ENCODE measurements at places on chromosomes 1 and 21.

GRCh38 chr1:82634266-82634665 lies 833.5 kb downstream of the ADGRL2 start:
- DNase-seq, result no peak

GRCh38 chr1:169809370-169810095 lies 14.8 kb upstream of the METTL18 start:
- no peak for DNase-seq

- DNase-seq, result no peak
These were observed 35.1 kb downstream of the PCSK9 start for GRCh38 chr1:55074455-55074854.

DNA sequence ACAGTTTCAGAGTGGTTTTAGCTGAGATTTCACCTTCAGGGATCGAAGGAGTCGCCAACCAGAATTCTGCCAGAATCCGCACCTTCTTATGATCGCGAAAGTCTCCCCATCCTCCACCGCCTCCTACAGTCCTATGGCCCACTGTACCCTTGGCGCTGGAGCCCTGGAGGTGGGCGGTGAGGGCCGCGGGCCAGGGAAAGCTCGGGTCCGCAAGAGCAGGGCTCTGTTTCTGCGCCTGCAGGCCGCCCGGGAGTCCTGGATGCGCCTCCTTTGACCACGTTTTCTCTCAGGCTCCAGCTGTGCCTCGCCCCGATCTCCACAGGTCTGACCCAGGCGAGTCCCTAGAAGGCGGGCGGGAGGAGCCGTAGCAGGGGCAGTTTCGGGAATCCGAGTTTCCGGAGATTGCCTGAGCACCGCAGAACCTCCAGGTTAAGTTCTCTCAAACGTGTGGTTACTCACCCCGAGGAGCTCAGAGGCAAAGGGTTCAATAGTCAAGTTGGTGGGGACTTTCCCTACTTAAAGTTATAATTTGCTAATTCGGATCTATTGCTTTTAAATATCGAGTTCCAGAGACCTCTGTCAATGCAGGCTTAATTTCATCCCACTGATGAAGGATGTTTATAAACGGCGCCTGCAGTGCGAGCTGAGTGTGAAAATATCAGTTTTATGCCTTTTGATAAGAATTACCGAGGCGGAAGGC lies 3.2 kb upstream of the LHX8 start:
- no peak for DNase-seq

GRCh38 chr1:45282351-45282750 lies 44.3 kb upstream of the HPDL start:
- DNase-seq, result no peak

DNA sequence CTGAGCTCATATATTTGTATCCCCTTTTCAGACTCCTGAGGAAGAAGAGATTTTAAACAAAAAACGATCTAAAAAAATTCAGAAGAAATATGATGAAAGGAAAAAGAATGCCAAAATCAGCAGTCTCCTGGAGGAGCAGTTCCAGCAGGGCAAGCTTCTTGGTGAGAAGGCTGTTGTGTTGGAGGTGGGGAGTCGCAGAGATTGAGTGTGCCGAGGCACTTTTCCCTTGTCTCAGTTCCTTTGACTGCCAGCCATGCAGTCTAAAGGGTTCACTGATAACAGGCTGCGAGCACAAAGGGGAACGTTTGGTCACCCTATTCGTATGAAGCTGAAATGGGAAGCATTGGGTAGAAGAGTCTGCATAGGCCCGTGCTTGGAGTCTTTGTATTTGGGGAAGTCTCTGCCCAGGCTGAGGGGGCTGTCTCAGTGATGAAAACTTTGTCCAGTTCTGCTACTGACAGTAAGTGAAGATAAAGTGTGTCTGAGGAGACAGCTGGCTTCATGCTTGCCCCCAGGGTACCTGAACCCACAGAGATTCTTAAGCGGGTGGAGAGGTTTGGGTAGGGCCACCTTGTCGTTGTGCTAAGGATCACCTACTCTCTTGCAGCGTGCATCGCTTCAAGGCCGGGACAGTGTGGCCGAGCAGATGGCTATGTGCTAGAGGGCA lies 2.8 kb downstream of the RPS8 start:
- DNase-seq, result no peak

DNA sequence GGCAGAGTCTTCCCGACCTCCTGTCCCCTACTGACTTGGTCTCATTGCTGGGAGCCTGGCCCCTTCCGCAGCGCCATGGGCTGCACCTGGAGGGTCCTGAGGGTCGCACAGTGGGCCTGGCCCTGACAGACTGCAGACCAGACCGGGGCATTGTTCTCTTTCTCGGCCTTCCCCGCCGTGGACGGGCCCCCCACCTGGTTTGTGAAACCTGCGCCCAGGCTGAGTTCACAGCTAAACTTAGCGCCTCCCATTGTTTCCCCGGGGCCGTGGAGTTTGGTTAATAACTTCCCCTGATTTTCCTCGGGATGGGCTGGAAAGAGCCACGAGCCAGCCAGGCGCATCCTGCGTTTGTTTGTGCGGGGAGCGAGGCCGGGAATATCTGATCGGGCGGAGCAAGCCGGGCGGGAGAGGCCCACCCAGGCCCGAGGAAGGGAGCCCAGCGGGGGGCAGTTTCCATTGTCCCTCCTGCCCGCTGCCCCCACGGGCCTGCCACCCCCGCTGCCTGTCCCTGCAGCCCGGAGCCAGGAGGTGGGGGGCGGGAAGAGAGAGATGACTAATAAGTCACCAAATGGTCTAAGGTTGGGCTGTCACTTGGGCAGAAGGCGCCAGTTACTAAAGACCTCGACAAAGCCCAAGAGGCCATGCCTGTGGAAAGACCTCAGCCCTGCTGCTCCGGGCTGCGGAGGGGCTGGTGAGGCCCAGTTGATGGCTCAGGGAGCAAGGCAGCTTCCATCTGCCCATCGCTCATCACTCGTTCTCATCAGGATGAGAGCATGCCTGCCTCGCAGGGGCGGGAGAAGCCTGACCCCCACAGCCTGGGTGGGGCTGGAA lies 39.0 kb upstream of the ARHGEF16 start:
- DNase-seq, result no peak

DNA sequence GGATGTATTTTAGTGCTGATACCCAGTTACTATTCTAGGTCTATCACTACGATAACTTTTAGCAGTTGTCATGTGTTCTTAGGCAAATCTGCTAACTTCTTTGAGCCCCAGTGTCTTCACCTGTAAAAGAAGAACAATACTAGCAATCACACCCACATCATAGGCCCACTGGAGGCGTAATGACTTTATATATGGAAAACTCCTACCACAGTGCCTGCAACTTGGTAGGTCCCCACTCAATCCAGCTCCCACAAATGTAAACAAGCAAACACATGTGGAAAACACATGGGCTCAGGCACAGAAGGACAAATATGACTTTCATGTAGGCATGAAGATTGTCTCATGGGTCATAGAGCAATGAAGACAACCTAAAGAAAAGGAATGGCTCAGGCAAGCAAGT lies 115.8 kb downstream of the TBX19 start:
- DNase-seq, result no peak

DNA sequence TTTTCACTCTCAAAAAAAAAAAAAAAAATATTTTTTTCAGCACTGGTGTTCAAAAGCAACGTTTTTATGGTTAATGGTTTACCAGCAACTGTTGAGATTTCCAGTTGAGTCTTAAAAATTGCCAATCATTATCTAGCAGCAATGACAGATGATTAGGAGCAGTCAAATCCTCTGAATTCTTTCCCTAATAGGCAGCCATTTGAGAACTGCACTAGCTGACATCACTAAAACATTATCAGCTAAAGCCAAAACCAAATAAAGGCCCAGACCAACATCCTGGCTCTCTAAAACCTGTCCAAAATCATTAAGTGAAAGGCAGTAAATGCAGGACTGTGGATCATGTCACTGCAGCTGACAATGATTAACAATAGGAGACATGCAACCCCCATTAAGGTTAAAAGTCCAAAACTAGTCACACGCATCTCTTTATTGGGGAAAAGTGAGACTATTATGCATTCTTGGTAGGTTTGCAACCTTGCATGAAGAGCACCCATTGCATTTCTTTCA lies 14.0 kb downstream of the SFPQ start:
- no peak for DNase-seq

DNA sequence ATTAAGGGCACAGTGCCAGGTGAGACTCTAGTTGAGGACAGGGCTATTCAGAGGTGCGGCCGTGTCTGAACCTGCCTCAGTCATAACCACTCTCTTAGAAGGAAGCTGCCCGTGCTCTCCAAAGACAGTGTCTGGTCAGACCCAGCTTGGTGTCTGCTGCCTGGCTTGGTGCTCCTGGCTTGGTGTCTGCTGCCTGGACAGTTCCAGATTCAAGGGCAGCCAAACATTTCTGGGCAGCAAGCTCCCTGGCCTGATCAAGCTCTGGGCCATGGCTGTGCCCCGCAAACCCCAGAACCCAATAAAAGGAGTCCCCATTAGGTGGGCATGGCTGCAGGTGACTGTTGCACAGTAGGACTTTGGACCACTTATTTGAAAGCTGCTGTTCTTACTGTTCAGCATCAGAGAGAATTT lies 27.7 kb downstream of the NEK2 start:
- DNase-seq, result no peak

GRCh38 chr21:45570826-45571601 lies 28.8 kb upstream of the SLC19A1 start:
- peak; percentile 64 for DNase-seq

- no peak for DNase-seq
These were observed 318.4 kb upstream of the RGS18 start for GRCh38 chr1:191839891-191840290.
